ENCODE measurements at places on chromosomes 7 and 10. TPM values are rescaled to one million over a fixed set of nuclear protein-coding genes. Genes with fewer than 3 reads are reported as not detected.

H2BK1 gene
- total RNA-seq = 6.9 TPM

NYAP1 gene
- 0.58 TPM for total RNA-seq

SND1 gene
- 223 TPM for total RNA-seq

MYOZ1 gene
- total RNA-seq = not detected

EPHB6 gene
- 48.4 TPM for total RNA-seq

ITGA8 gene
- total RNA-seq = not detected

NUTM2A gene
- 1.2 TPM for total RNA-seq

HDAC9 gene
- total RNA-seq = 0.39 TPM

ZNF783 gene
- 43.5 TPM for total RNA-seq

GRM8 gene
- not detected for total RNA-seq

NOS3 gene
- total RNA-seq = 4.0 TPM

MYH16 gene
- not detected for total RNA-seq

GARIN1A gene
- total RNA-seq = 1.6 TPM

ZNF438 gene
- total RNA-seq = 3.7 TPM

IFIT3 gene
- 3.1 TPM for total RNA-seq

CHCHD3 gene
- total RNA-seq = 25.2 TPM

VPS37D gene
- total RNA-seq = not detected

GUSB gene
- 52.0 TPM for total RNA-seq

C10orf105 gene
- total RNA-seq = 0.11 TPM

SPAM1 gene
- not detected for total RNA-seq

STAG3 gene
- 6.5 TPM for total RNA-seq

CPED1 gene
- total RNA-seq = 0.32 TPM

HTR5A gene
- total RNA-seq = not detected

GPER1 gene
- total RNA-seq = not detected

CYP2E1 gene
- 2.8 TPM for total RNA-seq

UNCX gene
- not detected for total RNA-seq

ANKRD30A gene
- total RNA-seq = not detected

NME8 gene
- total RNA-seq = not detected

LHPP gene
- total RNA-seq = 17.9 TPM

ASB15 gene
- total RNA-seq = not detected

INMT gene
- 0.87 TPM for total RNA-seq

SUGCT gene
- total RNA-seq = 1.7 TPM

FRAT1 gene
- 21.8 TPM for total RNA-seq

SFTPA1 gene
- total RNA-seq = not detected
